Retinal pigment epithelial cell (primary cell): ENCODE measurements at places on chromosomes 1 and 21.

- DNase-seq: no peak
These were observed 38.9 kb downstream of the LEPR start for GRCh38 chr1:65459397-65459768.

GRCh38 chr1:39886757-39887231 lies 3.5 kb upstream of the TRIT1 start:
- no peak for DNase-seq

DNA sequence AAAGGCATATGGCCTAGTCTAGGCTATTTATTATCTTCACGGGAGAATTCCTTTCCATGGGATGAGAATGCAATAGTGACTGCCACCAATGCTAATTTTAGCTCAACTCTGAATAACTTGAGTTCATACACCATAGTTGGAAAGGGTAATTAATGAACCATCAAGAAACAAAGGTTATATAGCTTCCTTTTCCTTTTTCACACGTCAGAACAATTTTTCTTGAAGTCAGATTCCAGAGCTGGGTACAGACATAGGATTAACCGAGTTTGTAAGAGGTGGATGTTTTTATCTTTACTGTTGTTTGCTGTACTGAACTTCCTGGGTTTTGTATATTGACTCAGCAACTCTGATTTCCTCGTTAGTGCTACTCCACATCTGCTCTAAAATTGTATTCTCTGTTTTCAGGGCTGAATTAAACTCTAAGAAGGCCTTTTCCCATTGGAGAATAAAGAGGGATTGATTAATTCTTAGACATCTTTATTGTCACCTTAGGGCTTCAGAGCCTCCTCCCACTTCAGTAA lies 262.0 kb downstream of the NUF2 start:
- DNase-seq: peak; percentile 22

GRCh38 chr1:182666706-182667105 lies 17.7 kb downstream of the RGS8 start:
- no peak for DNase-seq

- no peak for DNase-seq
These were observed 9.9 kb downstream of the CCDC18 start for GRCh38 chr1:93190432-93190831.

DNA sequence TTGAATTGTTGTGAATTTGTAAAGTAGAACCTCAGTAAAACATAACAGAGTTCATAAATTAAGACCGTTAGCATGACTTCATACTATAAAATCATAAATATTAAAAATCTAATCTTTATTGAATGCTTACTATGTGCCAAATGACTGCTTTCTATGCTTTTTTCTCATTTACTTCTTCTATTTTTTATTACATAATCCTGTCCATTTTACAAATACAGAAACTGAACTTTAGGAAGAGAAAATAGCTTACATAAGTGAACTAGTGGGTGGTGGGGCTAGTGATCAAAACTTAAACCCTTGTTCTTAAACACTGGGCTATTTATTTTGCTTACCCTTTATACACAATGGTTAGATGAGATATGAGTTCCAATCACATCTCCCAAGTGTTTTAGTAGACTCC lies 122.3 kb downstream of the ZC3H11B start:
- no peak for DNase-seq

DNA sequence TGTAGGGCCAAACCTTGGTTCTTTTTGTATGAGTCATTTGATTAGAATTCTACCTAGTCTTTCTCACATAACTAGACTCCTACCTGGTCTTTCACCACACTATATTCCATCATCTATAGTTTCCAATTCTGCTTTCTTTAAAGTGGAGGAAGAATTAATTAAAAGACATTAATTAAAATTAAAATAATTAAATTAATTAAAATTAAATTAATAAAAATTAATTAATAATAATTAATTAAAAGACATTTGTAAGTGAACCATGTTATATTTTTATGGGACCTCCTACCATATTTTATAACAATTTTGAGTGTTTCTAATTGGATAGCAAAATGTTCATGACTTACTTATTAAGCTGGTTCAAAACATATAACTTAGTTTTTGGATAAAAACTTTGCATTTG lies 77.4 kb downstream of the CCDC18 start:
- DNase-seq: no peak

DNA sequence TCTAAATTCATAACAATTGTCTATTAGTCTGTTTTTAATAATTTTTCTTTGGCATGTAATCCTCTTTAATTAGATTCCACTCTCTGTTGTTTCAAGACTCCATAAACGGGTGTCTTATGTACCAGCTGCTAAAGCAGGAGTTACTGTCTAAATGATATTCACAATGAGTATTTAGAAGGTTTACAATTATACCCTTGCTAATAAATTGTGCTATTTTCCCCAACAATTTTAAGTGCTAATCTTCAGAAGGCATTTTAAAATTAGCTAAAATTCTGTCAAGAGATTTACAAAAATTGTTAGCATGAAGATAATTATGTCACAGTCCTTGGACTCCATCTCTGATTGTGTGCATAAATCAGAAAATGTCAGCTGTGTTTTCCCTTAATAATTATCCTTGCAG lies 83.7 kb downstream of the DPYD start:
- DNase-seq: no peak

GRCh38 chr21:42337830-42338728 lies 12.7 kb downstream of the TFF2 start:
- no peak for DNase-seq

DNA sequence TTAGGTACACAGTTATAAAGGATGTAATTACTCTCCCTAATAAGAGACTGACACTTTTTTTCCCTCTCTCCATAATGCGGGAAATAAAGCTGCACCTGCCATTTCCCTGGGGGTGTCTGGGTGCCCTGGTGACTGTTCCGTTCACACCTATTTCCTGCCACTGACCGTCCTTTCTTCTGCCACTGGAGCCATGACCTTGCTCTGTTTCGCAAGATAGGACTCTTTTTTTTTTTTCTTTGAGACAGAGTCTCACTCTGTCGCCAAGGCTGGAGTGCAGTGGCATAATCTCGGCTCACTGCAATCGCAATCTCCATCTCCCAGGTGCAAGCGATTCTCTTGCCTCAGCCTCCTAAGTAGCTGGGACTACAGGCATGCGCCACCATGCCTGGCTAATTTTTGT lies 66.1 kb upstream of the SERBP1 start:
- no peak for DNase-seq

DNA sequence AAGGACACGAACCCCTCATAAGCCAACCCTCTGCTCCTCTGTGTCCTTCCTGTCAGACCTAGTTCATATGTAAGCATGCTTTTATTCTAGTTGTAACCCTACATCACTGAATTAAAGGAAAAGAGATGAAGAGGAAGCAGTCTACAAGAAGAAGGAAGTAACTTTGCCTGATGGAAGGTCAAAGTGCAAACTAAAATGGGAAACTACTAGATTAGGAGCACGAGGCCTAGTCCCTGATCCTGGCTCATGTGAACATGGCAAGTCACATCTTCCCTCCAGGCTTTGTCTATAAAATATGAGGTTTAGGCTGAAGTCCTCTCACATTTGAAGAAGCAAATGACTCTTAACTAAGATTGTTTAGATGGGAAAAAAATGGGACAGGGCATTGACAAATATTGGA lies 13.2 kb downstream of the ZMYND12 start:
- DNase-seq: no peak

DNA sequence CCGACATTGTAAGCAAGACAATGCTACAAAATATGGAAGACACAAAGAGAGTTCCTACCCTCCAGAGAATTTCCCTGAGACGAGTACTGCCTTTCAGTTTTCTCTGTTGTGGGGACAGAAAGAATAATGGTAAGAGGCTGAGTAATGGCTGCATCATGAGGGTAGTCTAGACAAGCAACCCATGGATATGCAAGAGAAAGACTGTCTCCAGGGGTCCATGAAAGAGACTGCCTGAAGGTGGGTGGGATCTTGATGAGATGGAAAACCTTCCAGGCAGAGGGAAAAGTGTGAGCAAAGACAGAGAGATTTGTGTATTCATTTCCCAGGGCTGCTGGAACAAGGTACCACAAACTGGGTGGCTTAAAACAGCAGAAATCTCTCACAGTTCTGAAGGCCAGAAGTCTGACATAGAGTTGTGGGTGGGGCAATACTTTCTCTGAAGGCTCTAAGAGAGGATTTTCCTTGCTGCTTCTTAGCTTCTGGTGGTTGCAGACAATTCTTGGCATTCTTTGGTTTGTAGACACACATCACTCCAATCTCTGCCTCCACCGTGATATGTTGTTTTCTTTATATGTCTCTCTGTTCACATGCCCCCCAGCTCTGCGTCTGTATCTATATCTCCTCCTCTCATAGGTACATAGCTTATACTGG lies 41.4 kb downstream of the ANP32E start:
- peak; percentile 41 for DNase-seq

DNA sequence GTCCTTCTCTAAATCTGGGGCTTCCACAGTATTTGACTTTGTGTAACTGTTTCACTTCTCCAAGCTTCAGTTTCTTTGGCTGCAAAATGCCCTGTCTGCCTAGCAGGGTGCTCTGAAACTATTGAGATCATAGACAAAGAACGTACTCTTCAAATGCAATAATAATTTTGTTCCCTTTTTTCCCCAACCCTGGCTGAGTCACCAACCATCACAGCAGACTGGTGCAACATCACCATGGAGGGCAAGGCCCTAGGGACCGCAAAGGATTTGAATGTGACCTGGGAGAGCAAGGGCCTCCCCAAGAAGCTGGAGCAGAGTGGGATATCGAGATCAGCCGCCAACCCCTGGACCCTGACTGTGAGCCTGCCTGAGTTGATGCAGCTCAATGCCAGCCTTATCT lies 115.0 kb downstream of the FCRL5 start:
- DNase-seq: no peak

DNA sequence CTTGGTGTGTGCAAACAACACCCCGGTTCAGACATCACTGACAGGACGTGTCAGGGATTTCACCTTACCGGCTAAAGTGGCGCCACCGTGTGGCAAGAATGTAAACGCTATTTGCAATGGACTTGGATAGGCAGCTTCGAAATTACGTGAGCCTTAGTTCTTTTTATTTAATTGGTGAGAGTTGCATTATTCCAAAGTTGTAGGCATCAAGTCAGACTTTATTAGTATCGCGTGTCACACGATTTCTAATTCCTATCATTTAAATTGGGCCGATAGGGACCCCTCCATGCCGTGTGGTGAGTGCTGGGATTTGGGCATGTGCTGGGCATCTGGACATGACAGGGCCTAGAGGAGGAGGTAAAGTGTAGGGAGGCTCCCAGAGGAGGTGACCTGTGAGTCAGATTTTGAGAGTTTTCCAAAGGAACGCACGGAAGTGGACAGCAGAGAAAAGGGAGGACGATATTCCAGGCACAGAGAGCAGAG lies 14.5 kb upstream of the CPT2 start:
- peak; percentile 40 for DNase-seq

GRCh38 chr1:178664278-178664677 lies 60.8 kb upstream of the RALGPS2 start:
- no peak for DNase-seq

DNA sequence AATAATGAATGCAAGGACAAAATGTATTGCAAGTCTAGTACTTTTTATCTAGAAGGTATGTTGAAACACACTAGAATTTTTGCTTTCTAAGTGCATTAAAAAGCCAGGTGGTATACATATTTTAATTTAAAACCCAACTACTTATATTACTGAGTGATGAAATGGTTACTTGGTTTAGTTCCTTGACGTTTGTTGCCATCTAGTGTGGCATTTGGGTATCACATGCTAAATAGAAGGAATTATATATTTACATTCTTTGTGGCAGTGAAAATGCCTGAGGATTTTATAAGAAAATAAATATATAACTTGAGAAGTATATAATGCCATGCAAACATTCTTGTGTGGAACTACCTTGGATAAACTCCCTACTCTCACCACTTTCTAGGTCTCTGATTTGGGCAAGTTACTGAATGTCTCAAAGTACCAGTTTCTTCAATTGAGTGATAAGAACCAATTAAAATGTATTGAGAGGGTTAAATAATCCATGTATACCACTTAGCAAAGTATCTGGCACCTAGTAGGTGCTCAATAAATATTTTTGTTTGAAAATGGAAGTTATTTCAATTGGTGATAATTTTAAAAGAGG lies 69.6 kb downstream of the SDCCAG8 start:
- DNase-seq: no peak

DNA sequence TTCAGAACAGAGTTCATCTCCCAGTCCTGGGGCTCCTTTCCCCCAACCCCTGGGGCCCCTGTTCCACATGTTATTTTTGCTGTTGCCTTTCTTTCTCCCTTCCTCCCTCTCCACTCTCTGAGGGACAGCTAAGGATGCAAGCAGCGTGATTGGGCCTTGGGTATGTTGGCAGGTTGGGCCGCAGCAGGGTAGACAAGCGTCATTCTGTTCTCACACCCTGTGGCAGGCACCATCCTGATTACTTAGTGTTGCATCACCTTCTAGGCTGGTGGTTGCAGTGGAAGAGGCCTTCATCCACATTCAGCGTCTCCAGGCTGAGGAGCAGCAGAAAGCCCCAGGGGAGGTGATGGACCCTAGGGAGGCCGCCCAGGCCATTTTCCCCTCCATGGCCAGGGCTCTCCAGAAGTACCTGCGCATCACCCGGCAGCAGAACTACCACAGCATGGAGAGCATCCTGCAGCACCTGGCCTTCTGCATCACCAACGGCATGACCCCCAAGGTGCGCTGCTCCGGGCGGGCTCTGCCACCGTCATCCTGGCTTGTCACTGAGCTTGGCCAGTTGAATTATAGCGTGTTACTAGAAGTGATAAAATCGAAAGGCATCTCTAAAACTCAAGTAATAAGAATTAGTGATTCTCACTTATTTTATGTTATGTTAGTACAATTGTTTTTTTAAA lies 43.4 kb downstream of the VANGL1 start:
- no peak for DNase-seq

DNA sequence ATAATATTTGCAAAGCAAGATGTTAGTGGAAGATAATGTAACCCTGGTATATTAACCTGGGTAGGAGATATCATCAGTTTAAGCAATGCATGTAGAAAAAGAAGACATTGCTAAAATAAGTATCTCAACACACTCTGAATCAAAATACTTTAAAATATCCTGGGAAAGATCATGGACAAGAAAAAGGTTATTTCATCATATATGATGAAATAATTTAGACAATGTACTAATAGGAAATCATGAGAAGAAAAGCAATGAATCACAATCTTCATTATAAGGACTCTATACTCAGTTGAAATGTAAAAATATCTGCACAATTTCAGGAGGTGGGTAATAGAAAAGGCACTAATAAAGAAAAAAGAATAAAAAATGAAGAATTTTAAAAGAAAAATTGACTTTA lies 158.8 kb downstream of the KCNT2 start:
- DNase-seq: no peak

GRCh38 chr1:80915491-80915890 lies 885.2 kb upstream of the ADGRL2 start:
- no peak for DNase-seq

- DNase-seq: no peak
These were observed 122.0 kb downstream of the IGSF21 start for GRCh38 chr1:18229625-18230024.
